PC-9 (cell line): ENCODE measurements at places on chromosomes 1 and 21. TPM values are rescaled to one million over a fixed set of nuclear protein-coding genes. Genes with fewer than 3 reads are reported as not detected.

DNA sequence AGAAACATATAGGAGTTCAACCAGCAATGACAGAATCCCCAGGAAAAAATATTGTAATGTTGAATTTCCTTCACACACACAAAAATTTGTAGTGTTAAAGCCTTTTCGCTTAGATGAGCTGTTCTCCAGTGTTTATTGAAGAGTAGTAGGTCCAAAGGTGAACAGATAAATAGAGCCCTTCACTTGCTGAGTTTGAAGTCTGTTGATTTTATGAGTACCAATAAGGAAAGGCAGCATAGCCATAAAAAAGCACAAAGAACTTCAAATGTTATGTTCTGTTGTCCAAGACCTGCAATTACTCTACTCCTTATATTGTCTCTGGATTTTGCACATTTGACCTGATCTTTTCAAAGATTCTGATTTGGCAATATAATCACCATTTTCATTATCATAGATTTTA, 362.7 kb upstream of the B3GALT2 start:
- DNase-seq: no peak

- no peak for DNase-seq
Measured at GRCh38 chr1:152959801-152960451, 10.5 kb upstream of the SPRR4 start.

- no peak for DNase-seq
Measured at GRCh38 chr1:205767248-205767647, 8.0 kb downstream of the RAB29 start.

DNA sequence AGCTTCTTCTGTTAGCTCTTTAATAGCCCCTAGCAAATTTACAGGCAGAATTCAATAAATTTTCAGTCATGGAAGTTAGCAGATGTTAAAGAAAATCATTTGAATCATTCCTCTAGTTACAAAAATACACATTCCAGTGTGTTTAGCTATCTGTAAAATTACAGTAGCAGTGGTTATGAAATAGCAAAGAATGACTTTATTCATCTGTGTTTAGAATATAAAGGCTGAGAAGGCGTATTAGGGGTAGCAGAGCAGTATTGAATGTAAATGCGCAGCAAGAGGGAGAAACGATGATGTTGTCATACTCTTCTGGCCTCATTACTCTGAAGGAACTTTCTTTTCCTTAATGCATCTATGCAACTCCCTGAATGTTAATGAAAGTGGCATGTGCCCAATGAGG, 106.2 kb upstream of the CYYR1 start:
- DNase-seq: no peak

- DNase-seq: no peak
Measured at GRCh38 chr1:16046842-16047241, 3.3 kb downstream of the CLCNKB start.

- no peak for DNase-seq
Measured at GRCh38 chr1:76106251-76106650, 31.7 kb downstream of the ST6GALNAC3 start.

GRCh38 chr1:5509664-5510452, 482.4 kb downstream of the NPHP4 start:
- DNase-seq: no peak

DNA sequence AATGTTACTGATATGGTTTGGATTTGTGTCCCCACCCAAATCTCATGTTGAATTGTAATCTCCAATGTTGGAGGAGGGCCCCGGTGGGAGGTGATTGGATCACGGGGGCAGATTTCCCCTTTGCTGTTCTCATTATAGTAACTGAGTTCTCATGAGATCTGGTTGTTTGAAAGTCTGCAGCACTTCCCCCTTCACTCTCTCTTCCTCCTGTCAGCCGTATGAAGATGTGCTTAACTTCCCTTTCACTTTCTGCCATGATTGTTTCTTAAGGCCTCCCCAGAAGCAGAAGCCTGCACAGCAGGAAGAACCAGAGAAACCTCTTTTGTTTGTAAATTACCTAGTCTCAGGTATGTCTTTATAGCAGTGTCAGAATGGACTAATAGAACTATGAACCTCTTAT, 28.4 kb downstream of the TRIM33 start:
- DNase-seq: peak; percentile 14

DNA sequence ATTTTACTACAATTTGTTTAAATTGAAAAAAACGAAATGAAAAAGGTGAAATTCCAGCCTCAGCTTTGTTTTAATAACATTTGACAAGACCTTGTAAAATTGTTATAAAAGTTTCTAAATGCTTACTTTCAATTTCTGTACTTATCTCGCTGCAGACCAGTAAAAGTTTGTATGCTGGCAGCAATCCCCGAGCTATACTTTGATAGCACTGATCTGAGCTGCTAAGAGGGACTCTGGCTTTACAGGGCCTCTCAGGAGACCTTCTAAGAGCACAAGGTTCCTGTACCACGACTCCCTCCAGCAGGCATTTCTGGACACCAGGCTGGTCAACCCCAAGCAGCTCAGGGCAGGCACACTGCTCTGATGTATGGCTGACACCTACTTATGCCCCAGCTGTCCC, 13.1 kb downstream of the STMN1 start:
- no peak for DNase-seq

- no peak for DNase-seq
Measured at GRCh38 chr1:188023206-188023605, 1194.5 kb downstream of the PLA2G4A start.

DNA sequence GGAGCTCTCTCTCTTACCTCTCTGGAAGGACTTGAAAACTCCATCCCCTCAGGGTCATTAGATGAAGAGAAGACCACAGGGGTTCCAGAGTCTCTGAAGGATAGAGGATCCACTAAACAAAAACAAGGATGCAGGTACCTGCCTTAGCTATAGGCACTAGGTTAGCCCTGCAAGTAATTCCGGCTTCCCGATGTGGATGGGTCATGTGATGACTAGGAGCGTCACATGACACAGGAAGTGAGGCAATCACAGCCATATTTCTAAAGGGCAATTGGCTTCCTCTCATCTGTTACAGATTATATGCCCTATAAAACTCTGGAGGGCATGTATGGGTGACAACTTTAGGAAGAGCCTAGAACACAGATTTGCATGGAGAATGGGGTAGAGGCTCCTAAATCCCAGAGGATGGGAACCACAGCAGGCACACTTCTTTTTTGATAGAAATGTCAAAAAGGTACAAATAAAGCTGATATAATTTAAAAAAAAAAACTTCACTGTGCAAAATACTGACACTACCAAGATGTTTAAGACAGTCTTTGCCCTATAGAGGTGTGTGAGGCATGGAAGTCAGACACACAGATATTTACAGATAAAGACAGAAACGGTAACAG, 14.1 kb downstream of the ENTREP3 start:
- peak; percentile 76 for DNase-seq

GRCh38 chr1:9589144-9589718, 520 bp downstream of the TMEM201 start:
- no peak for DNase-seq

DNA sequence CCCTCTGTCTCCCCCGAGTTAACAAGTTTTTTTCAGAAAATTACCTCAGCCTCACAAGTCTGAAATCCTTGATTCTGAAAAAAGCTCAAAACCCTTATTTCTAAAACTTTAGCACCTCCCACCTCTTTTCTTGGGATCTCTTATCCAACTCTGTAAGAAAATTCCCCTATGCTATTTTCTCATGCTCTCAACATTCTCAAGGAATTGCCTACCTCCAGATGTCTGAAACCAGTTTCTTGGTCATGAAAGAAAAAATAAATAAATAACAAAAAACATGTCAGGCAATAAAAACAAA, 18.1 kb upstream of the SFPQ start:
- no peak for DNase-seq

GRCh38 chr1:99784143-99784542, 17.7 kb upstream of the FRRS1 start:
- DNase-seq: peak; percentile 33

RNF186 gene
- not detected in 2 replicates for total RNA-seq

VHLL gene
- total RNA-seq: not detected in 2 replicates

ACADM gene
- total RNA-seq: 33.0 and 36.5 TPM in 2 replicates

KRTAP27-1 gene
- total RNA-seq: not detected in 2 replicates

RORC gene
- total RNA-seq: 0.35 and 0.70 TPM in 2 replicates

NBPF9 gene
- total RNA-seq: 18.4 and 19.1 TPM in 2 replicates
